ENCODE measurements at places on chromosomes 13 and 19.

- no peak for DNase-seq
Measured at GRCh38 chr13:98181111-98181815, 4.2 kb upstream of the RNF113B start.

- DNase-seq: no peak
Measured at GRCh38 chr13:67438465-67438864, 208.3 kb upstream of the PCDH9 start.

DNA sequence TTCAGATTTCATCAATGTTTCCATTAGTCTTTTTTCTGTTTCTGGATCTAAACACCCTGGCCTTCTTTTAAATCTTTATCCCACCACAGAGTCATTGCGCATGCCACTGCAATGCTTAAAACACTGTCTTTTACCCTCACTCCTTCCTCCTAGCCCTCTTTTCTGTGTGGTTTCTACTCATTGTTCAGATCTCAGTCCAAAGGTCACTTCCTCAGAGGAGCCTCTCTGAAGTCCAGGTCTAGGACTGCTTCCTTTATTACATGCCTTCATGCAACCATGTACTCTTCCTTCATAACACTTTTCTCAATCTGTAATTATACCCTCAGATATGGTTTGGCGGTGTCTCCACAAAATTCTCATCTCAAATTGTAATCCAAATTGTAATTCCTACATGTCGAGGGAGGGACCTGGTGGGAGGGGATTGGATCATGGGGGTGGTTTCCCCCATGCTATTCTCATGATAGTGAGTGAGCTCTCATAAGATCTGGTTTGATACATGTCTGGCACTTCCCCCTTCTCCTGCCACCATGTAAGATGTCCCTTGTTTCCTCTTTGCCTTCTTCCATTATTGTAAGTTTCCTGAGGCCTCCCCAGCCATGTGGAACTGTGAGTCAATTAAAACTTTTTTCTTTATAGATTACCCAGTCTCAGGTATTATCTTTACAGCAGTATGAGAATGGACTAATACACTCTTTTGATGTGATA is 808.9 kb downstream of the DIAPH3 start:
- DNase-seq: no peak

DNA sequence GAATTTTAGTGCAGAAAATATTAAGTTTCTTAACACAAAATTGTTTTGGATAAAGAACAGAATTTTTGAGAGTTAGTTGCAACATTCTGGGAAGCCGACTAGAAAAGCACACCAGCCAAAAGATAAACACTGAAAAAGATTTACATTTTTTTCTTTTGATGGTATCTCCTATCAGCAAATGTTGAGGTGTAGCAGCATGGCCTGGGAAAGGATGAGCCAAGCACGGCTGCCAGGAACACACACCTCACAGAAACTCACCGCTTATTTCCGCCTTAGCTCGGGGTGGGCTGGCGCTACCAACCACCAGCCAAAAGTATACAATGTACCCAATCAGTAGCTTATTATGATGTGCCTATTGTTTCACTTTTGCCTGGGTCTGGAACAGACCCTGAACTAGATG is 134.7 kb downstream of the MIPEP start:
- no peak for DNase-seq

- no peak for DNase-seq
Measured at GRCh38 chr13:93364166-93364565, 137.6 kb downstream of the GPC6 start.

- DNase-seq: no peak
Measured at GRCh38 chr13:60441761-60442160, 44.7 kb downstream of the TDRD3 start.

DNA sequence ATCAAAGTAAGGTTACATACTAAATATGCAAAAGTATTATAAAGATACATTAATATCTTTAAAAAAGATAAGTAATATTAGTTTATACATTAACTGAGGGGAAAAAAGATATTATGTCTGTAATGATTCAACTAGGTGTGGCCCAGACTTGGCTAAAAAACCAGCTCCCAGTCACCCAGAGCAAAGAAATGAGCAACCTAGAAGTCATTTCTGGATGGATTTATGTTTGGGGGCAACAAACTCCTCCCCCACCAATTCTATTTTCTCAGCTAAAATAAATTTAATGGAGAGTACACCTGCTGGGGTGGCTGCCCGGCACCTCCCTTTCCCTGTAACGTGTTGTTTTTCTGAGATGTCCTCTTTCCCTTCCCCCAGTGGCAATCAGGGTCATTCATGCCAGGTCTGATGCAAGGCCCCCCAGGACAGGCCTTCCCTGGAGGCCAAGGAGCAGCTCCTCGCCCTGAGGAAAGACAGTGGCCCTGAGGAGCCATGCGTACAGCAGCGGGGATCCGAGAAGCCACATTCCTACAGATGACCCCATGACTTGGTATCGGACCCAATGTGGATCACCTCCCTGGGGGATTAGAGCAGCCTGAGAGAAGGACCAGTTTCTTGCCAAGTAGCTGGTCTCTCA is 78.6 kb upstream of the DOCK9 start:
- DNase-seq: no peak

DNA sequence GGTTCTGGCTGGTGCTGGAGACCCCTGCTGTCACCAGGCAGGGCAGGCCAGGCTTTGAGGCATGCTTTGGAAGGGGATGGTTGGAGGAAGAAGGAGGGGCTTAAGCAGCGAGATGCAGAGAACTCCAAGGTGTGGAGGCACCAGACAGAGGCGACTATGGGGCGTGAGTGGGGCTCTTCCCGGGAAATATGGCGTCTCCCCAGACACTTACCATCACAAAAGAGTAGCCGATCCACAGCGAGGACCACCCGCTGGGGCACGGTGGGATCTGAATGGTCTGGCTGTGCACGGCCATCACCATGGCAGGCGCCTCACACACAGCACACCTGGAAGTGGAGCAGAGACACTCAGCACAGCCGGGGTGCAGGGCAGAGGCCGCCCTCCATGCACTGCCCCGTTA is 151.9 kb downstream of the COL4A1 start:
- DNase-seq: no peak

DNA sequence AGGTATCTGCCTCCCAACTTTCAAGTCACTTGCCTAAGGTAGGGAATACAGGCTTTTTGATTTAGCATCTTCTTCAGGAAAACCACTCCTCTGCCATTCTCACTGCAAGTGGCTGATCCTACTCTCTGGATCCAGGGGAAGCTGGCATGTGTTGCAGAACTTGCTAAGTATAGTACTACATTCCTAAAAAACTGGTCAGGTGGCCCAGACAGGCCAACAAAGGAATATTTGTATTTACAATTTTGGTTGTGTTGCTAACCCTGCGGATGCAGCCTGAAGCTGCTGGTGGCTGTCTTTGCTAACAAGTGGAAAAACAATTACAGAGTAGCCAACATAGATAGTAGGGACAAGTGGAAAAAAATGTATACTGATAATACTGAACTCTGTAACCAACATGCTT is 222.5 kb upstream of the STARD13 start:
- DNase-seq: no peak

DNA sequence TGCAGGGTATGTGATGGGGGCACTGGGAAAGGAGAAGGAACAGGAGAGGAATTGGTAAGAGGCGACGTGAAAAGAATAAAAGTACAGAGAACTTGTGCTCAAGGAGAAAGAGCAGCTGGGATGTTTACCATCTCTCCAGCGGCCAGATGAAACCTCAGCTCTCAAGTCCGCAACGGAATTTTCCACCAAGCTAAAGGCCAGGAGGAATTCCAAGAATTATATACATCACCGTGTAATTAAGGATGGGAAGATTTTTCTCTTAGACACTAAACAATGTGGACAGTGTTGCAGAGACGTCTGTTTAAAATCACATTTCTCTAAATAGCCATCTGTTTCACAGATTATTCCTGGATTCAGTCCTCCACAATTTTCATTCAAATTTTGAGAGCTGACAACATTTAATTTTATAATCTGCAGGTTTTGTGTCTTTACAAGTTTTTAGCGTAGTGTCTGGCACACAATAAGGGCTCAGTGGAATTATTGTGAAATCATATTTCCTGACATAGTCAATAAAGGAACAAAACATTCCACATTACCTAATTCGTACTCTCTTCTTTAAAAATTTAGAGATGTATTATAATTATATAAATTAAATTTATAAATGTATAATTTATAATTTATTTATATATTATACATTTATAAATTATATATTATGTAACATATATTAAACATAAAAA is 23.0 kb upstream of the USP29 start:
- DNase-seq: no peak

DNA sequence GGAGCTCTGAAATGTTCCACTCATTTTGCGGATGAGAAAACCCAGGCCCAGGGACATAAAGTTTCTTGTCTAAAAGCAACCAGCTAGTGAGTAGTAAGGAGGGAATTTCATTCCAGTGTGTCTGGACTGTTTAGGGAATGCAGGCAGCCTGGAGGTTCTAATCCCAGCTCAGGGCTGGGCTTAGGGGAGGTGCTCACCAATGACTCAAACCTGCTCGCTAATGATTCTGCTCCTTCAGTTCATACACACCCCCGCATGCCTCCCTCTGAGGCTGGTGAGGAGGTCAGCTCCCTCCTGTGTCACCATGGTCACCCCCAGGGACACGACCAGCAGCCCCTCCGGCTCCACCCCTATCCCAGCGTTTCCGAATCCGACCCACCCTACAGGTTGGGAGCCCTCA is 34.6 kb downstream of the CYP4F2 start:
- DNase-seq: no peak

DNA sequence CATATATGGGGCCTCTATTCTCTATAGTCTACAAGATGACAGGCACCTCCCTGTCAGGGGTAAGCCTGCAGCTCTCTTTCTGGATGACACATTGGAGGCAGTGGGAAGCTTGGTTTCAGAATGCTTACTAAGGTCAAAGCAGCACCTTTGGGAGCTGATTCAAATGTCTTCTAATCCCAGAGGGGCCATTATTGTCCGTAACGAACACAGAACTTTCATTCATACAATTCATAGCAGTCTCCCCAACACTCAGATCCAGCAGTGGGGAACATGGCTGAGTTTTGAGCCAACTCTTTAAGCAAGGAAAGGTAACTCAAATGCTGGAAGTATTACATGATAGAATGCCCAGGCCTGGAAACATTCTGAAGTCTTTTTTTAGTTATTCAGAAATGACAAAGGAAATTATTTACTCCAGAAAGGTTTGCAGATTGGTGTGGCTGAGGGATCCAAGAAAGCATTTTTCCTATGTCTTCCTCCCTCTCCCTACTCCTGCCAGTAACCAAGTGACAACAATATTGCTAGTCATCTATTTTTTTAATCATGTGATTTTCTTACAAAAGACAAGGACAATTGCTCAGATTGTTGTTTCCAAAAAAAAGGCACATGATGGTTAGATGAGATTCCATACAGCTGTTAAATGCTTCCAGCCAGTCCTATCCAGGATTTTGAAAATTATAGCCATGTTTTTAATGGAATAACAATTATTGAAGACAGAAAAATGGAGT is 118.7 kb downstream of the FOXO1 start:
- DNase-seq: no peak

DNA sequence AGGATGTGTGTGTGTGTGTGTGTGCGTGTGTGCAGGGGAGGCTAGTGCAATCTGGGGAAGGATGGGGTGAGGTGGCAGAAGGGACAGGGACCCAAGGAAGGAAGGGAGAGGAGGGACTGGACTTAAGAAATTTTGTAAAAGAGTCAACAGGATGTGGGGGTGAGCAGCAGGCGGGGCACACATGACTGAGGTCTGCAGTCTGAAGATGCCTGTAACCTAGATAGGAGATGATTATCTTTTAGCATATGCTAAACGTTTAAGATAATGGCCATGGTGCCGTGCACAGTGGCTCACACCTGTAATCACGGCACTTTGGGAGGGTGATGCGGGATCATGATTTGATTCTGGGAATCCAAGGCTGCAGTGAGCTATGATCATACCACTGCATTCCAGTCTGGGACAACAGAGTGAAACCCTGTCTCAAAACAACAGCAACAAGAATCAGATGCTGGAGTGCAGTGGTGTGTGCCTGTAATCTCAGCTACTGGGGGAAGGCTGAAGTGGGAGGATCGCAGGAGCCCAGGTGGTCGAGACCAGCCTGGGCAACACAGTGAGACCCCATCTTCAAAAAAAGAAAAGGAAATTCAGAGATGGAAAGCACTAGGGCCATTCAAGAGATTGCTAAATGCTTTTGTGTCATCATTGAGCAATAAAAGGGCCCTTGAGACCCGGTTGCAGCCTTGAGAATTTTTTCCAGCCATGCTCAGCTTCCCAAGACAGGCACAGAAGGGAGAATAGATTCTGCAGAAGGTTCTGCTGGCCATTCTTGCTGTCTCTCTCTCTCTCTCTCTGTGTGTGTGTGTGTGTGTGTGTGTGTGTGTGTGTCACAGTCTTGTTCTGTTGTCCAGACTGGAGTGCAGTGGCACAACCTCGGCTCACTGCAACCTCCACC is 3.8 kb upstream of the ZNF414 start:
- DNase-seq: peak; percentile 36

- DNase-seq: no peak
Measured at GRCh38 chr13:114069376-114070097, 62.9 kb downstream of the RASA3 start.

DNA sequence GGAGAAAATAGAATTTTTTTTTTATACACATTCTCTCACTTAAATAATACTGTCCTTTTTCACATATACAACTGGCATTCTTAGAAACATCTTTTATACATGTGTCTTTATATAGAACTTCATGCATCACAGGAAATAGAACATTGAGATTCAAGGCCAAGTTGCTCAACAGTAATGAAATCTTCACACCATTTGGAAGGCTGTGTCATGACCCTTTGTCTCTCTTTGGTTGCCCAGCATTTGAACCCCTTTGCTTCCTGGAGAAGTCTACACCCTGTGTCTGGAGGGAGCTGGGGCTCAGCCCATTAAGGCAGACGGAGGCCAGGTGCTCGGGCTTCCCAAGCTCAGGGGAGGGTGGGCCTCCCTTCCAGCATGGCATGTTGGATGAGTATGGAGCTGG is 41.1 kb downstream of the B3GLCT start:
- DNase-seq: no peak
